ENCODE measurements at places on chromosomes 13 and 19.

DNA sequence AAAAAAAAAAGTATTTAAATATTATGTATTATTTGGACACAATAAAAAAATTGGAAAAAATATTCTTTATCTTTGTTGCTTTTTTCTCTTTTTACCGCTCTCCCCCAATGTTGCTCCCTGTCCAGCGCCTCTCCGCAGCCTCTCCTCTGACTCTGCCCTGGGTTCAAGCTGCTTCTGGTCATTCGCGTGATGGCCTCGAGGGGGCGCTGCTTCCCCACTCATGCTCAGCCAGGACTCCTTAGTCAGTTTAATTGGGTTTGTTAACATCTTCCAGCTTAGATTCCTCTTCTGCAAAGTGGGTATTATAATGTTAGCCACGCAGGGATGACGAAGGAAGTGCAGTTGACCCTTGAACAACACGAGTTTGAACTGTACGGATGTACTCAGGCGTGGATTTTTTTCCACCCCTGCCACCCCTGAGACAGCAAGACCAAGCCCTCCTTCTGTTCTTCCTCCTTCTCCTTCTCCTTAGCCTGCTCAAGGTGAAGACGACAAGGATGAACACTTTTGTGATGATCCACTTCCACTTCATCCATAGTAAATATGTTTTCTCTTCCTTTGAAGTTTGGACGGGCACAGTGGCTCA is 4.9 kb upstream of the NWD1 start:
- DNase-seq, result peak; percentile 69

- DNase-seq, result no peak
These were observed 62.1 kb upstream of the FREM2 start for GRCh38 chr13:38624822-38625221.

DNA sequence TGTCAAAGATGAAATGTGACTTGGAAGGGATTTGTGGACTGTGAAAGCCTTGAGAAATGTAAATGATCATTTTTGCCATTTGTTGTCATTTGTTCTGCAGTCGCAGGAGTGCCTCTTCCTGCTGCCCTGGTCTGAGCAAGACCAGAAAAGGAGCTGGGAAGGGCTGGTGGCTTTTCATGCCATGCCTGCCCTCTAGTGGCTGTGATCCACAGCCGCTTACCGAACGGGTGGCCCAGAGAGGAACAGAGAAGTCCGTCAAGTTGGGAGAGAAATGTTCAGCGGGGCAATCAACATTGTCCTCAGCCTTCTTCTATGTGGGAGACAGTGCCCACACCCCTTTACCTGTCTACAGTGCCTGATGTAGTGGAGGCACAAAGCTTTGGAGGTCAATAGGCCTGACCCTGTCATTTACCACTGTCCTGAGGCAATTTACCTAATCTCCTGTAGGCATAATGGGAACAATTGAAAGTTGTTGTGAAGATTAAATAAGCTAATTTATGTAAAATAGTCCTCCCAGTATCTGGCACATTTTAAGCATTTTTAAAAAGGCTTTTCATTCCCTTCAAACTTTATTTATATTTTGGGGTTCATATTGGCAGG is 224.5 kb downstream of the B3GLCT start:
- peak; percentile 91 for DNase-seq

DNA sequence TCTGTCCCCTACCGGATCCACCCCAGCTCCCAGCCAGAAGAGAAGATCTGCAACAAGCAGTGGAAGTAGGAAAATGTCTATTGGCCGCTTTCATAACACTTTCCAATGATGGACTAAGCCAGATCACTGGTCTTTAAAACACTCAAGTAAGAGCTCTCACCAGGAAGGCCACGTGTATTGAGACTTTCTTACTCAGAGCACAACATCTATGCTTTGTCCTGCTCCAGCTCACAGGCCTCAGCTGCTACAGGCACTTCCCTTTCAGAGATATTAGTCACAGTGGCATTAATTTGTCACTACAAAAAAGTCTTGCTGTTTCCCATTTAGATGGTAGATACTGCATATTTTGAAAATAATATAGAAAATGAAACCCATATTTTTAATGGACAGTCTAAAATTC is 164.2 kb downstream of the ABCC4 start:
- DNase-seq, result no peak

- DNase-seq, result no peak
These were observed 11.9 kb upstream of the SMG9 start for GRCh38 chr19:43766755-43767043.

DNA sequence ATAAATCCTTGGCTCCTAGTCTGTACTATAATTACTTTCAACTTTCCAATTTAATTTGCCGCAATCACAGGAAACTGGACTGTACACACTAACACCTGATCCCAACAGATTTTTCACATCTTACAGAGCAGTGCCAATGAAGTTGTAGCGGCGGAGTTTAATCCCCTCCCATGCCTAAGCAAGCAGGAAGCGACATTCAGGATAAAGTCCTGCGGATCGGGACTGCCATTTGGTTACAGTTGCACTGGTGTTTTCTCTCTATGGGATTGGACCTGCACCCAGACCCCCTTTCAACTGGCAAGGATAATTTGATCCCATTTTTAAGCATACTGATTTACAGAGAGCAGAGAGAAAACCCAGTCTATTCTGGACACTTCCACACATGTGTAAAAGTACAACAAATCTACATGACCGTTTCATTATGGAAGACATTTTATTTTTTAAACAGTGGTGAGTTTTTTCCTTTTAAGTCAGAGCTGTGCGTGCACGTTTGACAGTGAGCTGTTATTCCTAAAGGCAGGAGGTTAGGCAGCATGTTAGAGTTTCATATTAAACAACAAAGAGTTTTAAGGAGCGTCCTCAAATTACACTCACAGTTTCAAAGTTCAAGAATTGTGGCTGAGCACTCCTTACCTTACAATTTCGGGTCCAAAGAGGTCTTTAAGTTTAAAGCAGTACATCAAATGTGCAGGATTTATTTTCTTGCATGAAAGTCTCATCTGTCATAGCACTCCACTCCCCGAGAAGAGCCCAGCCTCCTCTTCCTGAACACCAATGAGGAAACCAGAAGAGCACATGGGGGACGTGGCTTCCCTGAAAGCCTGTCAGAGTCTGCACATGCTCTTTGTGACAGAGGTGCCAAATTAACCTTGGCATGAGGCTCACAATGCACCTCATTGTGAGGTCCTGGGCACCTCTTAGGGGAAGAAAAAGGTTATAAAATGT is 141.6 kb upstream of the RFC3 start:
- DNase-seq, result peak; percentile 65

DNA sequence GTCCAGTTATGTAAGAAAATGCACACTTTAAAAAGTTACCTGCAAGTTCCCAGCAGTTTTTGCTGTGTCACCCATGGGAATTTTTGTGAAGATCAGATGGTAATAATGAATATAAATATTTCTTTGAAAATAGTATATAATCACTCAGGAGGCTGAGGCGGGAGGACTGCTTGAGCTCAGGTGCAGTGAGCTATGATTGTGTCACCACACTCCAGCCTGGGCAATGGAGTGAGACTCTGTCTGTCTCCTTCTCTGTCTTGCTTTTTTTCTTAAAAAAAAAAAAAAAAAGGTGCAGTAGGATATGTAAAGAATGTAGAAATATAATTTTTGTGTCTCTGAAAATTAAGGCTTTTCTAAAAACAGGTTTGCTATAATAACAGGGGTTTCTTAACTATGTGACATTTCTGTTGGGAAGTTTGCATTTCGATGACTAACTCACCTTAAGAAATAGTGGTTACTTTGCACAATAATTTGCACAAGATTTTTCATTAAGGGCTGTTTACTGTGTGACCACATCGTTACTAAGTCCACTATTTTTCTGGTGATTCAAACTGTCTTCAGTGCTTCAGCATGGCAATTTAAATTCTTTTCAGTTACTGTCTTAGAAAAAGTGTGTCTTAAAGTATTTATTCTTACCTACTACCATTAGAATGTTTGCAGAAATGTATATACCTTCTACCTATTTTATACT is 37.3 kb downstream of the DNAJC3 start:
- DNase-seq, result no peak

DNA sequence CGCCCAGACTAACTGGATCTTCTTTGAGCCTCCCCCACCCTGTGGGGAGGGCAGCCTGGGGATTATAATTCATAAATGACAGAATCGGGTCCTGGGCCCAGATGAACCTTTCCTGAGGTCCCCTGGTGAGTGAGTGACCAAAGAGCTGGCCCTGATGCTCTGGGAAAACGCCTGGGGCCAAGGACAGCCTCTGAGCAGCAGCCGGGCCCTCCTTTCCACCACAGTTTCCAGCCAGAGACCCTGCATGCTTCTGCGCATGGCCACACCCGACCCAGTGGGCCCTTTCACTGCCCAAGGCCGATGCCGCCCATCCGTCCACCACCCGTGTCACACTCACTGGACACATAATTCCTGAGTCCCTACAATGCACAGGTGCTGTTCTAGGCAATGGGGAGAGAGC is 43.6 kb upstream of the CCNE1 start:
- DNase-seq, result no peak

DNA sequence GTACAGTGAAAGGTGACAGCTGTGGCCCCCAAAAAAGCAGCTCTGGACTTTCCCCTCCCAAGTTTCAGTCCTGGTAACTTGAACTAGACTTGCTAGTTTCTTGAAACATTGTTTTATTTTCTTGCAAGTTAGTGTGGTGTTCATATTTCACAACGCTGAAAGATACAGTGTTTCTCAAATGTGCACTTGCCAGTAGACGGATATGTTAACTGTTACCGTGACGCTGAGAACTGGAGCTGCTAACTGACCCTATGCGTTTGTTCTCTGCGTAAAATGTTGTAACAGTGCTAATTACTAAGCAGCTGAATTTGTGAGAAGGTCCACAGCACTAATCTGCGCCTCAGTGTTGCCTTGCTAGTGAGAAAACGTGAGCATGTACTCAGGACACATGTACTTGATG is 79.6 kb downstream of the GGACT start:
- DNase-seq, result no peak

DNA sequence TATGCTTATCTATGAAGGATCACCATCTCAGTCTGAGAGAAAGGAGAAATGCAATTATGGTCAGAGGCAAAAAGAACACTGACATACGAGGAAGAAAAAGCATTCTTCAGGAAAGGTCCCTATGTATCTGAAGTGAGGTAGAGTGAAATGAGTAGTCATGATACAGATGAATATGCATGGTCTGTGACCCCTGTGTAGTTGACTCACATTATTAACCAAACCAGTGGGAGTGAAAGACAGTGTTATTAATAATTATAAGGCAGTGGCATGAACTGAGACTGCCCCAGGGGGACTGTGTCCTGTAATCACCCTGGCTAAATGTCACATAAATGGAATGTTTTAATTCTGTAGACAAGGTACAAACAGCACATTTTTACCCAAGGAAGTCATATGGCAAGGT is 1320.2 kb upstream of the PCDH9 start:
- no peak for DNase-seq

GRCh38 chr13:67736646-67737420 is 506.7 kb upstream of the PCDH9 start:
- peak; percentile 79 for DNase-seq

GRCh38 chr13:25169356-25169755 is 2.7 kb downstream of the AMER2 start:
- no peak for DNase-seq

DNA sequence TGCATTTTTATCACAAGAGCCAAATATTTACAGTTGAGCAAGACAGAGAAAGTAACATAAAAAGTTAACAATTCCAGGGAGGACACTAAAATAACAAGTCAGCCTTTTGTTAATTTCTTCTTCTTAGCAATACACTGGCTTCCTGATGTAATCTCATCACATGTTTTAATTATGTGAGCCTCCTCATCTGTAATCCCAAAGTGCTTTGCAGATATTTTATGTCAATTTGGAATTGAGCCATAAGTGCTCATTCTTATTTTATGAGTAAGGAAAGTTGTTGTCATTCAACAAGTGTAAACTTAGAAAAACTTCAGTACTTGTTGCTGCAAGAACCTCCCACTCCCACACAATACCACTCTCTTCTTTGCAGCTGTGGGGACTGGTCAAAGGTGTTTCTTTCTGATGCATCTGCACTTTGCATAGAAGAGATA is 223.6 kb downstream of the GPC6 start:
- no peak for DNase-seq

DNA sequence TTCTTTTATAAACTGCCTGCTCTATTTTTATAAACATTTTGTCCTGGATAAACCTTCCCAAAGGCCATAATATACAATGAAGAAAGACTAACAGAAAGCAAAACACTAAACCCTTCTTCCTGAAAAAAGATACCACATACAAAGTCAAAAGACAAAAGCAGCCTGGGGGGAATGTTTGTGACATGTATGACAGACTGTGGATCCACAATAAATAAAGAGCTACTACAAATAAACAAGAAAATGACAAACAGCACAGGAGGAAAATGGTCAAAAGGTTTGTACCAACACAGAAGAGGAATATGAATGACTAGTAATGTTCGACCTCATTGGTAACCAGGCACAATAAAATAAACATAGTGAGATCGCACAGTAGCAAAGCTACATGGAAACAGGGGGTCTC is 19.8 kb downstream of the AP2S1 start:
- DNase-seq, result no peak

- DNase-seq, result peak; percentile 56
These were observed at the start of gene PHLDB3 for GRCh38 chr19:43504426-43505185. Gene PHLDB3 (minus strand): TSS chr19:43504746. CDS start chr19:43504118, 628 bp downstream.

DNA sequence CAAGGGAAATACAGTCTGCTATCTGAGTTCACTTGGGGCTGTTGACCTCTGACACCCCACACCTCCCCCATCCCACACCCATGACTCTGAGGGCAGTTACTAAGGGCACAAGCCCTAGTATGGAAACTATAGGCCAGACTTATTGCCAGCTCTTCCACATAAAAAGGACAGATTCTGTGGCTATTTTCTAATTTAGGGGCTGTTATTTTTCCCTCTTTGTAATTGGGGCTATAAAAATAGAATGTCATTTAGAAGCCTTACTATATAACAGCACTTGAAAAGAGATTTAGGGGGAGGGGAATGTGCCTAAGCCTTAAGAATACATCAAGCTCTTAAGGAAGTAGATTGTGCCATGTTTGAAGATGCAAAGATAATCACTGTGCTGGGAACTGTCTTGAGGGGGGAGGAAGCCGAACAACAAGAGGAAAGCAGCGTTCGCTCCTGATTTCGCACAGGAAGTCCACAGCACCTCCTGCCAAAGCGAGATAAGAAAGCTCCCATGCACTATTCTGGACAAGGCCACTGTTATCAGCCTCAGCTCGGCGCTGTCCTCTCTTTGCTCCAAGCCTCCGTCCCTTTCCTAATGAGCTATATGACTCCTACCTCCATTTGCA is 86.6 kb downstream of the FLT1 start:
- DNase-seq, result no peak

DNA sequence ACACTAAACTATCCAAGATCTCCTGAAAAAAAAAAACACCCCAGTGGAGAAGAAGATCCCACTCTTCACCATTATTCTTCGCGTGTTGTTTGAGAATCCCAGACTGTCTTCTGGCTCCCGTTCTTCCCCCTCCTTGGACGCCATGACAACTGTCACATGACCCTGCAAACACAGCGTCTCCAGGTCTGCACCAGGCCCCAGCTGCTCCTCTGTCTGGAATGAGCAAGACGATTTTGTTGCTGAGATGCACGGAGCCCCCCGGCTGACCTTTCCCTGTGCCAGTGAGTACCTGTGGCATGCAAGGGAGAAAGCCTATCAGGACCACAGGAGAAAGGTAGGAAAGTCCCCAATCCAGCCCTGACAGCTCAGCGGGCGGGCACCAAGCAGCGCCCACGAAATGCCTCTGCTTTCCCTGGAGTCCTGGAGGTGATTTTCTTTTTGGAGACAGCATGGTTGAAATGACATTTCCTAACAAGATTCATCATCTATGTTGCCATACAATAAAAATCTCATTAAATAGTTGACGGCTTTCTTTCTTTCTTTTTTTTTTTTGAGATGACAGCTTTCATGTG is at the start of gene CFAP97D2:
Gene CFAP97D2 (plus strand): TSS at position 171 of the 572 bp plus-strand sequence. CDS start 74 bp downstream, at position 245.
- DNase-seq, result no peak

Measured in SJCRH30 (cell line).